ENCODE measurements at places on chromosomes 1 and 21.
A peak's percentile ranks its signal among the peaks of the same experiment; 100 is the strongest.

DNA sequence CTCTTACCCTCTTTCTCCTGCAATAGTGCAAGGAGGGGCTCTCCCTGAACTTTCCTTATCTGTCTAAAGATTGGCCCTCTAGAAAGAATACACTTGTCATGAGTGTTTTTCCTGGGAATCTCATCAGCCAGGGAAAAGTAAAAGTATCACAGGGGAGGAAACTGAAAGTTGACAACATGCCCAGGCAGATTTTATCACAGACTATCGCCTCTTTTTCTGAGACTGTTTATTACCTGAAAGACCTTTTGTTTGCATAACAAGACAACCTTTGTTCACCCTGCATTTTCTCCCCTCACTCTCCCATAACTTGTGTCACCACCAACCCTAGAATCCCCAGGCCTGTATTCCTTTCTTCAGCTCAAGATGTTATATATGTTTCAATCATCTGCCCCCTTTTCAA is 794.7 kb upstream of the ADAMTS5 start:
- no peak for DNase-seq

GRCh38 chr21:25682382-25682781 is 43.3 kb downstream of the JAM2 start:
- DNase-seq: no peak

- DNase-seq: no peak
Observed at GRCh38 chr1:116164604-116165368, 53.6 kb downstream of the MAB21L3 start.

DNA sequence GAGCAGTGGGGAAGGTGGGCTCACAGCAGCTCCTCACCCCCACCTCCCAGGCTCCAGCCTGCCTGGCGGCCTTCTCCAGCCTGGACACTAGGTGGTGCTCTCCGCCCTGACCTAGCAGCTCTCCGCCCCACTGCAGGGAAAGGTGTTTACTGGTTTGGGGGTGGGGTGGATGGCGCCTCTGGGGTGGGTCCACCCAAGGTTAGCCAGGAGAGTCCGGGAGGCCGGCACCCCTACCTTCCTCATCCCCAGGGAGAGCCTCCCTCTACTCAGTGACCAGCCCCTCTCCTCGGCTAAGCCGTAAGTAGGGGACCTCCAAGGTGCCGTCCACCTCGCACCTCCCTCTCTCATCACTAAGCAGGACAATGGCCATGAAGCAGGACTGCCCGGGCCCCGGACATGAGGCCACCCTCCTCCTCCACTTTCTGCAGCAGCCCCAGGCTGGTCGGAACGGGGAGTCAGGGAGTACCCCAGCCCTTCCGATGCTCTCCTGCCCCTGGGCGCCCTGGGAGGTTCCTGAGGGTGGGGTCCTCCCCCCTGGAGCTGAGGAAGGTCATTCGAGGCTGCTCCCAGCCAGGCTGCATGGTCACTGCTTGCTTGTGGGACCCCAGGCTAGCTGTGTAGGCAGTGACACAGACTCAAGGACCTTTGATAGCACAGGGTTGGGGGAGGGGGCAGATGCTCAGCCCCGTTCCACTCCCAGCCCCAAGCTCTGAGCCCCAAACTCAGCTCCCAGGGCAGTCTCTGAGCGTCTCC is 101.4 kb upstream of the VAMP3 start:
- peak; percentile 59 for DNase-seq

GRCh38 chr1:109060707-109061106 is 15.1 kb downstream of the TAF13 start:
- no peak for DNase-seq

- DNase-seq: peak; percentile 79
Observed at GRCh38 chr1:119675349-119676345, 27.6 kb upstream of the ZNF697 start.

- no peak for DNase-seq
Observed at GRCh38 chr1:115862403-115862802, 21.5 kb upstream of the NHLH2 start.

- no peak for DNase-seq
Observed at GRCh38 chr1:147760481-147761260, at the start of gene GJA5. Gene GJA5, minus strand, starts transcription at chr1:147760602. Its CDS starts 1,364 bp downstream, at chr1:147759238.

GRCh38 chr1:36119456-36119855 is 5.6 kb downstream of the COL8A2 start:
- no peak for DNase-seq

- DNase-seq: no peak
Observed at GRCh38 chr21:37183749-37184148, 83.4 kb downstream of the VPS26C start.
